IPS DF 19.7 (cell line): ENCODE measurements at places on chromosomes 6 and 20.

DNA sequence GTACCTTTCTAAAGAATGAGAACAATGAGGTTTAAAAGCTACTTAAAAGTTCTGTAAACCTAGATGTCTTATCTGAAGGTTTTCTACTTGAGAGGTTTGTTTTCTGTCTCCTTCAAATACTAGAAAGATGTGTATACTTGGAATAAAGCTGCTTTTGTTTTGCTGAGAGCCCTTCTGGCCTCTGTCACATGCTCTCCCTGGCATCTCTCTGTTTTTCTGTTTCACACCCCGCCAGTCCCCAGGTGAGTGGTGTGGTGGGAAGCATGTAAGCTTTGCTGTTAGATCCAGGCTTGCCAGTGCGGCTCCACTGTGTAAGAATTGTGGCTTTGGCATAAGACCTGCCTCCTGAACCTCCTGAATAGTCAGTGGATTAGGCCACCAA, 56.8 kb downstream of the SNX9 start:
- DNase-seq, result no peak

- no peak for DNase-seq
These were observed 114.6 kb upstream of the THBS2 start for GRCh38 chr6:169368200-169368599.

DNA sequence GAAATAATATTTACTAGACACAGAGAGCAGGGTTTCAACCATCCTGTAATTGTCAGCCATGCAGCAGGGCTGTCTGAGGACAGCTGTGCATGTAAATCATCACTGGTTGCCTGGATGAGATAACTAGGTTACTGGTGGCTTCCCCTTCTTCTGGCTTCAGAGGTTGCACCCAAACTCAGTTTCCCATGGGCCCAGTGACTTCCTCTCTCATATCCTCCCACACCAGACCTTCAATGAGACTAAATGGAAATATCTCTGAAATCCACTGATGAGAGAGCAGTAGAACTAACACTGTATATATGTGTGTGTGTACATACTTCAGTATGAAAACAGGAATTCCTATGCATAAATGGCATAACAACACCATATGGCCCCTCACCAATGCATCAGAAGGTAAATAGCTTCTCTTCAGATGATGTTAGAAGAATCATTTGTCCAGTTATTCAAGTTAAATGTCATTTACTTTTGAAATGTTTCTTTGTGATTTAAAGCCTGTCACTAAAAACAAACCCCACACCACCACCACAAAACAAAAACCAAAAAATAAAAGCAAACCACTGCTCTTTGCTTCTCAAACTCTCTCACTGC, 51.0 kb upstream of the IL20RA start:
- no peak for DNase-seq

- DNase-seq, result no peak
These were observed 15.7 kb downstream of the NKX2-2 start for GRCh38 chr20:21498195-21498594.

DNA sequence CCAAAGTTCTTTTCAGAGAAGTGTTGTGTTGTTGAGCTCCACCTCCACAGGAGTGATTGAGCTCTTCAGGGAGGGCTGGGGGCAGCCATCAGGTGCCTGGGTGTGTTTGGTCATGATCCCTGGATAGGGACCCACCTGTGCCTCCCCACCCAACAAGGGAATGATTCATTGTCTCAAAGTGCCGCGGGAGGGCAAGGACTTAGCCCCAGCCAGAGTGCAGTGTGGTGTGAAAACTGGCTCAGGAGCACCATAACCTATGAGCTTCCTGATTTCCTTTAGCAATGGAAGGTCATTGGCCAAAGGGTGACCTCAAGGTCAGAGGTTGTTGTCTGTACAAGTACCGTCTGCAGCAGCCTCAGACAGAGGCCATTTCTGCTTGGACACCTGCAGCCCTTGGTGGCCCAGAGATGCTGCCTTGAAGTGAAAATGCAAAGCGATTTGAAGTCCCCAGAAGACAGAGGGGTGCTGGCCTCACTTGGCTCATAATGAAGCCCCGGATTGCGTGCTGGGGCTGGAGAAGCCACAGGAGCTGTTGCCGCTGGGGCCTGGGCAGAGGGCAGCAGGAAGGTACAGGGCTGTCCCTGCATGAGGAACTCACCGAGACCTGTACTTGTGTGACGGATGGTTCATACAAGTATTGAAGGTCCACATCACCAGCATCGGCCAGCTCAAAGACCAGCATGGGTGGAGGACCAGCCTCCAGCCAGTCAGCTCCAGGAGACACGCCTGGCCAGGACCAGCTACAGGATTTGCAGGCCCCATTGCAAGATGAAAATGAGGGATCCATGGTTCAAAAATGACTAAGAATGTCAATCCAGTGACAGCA, 100.6 kb upstream of the DUSP22 start:
- DNase-seq, result no peak

- no peak for DNase-seq
These were observed 128.9 kb upstream of the NAA20 start for GRCh38 chr20:19888269-19888671.

DNA sequence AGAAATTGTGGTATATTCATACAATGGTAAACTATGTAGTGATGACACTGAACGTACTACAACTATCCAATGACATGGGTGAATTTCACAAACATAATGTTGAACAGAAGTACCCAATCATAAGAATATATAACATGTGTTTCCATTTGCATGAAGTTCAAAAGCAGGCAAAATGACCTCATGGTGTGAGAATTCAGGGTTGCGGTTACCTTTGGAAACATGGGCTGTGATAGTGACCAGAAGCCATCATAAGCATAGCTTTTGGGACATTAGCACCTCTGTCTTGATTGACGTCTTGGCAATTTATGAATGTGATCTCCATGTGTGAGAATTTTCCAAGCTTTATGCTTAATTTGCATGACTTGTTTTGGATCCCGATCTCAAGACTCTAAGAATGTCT, 500.1 kb upstream of the JAG1 start:
- no peak for DNase-seq
